Hippocampal formation (tissue), 2 donors: ENCODE measurements at places on chromosomes 1 and 21.

DNA sequence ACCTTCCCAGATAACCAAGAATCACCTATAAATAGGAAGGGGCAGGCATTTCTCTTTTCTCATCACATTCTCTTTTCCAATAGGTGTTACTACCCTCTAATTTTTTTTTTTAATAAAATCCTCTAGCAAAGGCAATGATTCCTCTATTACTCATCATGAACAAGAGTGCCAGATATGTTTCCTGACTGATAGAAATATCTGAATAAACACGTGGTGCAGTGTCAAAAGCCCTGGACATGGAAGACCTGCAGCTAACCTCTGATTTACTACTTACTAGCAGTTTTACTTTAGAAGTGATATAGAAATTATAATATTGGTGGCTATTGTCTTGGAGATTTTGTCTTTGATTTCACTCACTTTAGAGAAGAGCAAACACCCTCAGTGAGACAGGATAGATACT, 194.6 kb upstream of the SAMSN1 start:
- no peak for DNase-seq

DNA sequence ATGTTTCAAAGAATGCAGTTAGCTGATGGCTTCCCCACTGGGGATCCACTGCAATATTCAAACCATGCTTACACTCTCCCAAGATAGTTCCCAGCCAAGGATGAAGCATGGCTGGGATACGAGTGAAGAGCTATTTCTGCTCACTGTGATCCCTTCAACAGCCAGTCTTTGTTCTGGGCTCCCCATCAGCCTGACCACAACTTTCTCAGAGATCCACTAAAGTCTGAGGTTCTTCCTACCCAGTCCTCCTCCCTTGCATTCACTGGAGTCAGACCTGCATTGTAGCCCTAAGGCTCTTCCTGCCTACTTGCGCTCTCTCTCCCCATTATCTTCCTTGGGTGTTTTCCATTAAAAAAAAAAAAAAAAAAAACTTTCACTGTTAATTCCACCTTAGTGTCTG, 101.4 kb downstream of the TTLL7 start:
- DNase-seq = no peak

DNA sequence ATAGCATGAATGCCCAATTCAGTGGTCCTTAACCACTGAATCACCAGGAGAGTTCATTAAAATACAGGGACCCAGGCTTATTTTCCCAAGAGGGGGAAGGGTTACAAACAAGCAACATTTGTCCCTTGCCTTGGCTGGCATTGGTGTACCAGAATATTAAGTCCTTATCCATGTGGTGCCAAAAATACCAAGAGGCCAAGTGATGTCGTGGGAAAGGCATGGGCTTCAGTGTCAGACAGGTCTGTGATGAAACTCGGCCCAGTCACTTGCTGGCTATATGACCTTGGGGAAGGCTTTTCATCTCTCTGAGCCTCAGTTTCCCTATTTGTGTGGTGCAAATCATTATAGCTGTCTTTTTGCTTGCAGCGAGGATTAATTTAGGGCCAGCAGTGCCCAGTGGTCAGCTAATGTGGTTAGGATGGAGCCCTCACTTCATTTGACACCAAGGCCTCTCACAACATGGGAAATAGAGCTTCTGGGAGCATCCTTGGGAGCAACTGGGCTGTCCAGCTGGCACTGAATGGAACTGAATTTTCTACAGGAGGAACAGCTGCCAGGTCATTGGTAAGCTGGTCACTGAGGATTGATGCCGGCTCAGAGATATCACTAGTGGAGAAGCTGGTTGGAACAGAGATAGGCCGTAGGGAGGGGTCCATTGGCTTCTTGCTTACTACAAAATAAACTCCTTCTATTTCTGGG, 77.2 kb upstream of the PPP2R5A start:
- no peak for DNase-seq

GRCh38 chr1:91596474-91596873, 95.8 kb downstream of the CDC7 start:
- DNase-seq = no peak

GRCh38 chr1:194809665-194810064, 1623.3 kb upstream of the B3GALT2 start:
- no peak for DNase-seq

DNA sequence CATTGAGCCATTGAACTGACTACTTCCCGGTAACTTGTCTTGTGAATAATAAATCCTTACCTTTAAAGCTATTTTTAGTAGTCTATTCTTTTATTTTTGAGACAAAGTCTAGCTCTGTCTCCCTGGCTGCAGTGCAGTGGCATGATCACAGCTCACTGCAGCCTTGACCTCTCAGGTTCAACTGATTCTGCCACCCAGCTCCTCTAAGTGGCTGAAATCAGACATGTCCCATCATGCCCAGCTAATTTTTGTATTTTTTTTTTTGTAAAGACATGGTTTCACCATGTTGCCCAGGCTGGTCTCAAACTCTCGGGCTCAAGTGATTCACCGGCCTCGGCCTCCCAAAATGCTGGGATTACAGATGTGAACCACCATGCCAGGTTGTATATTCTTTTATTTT, 59.3 kb upstream of the PTGS2 start:
- DNase-seq = no peak
